ENCODE measurements at places on chromosomes 3 and 15.

GRCh38 chr15:45618813-45619212 is 16.0 kb upstream of the SQOR start:
- DNase-seq: peak; percentile 25

- DNase-seq: no peak
These were observed 103.6 kb downstream of the DAPK2 start for GRCh38 chr15:63942486-63943365.

DNA sequence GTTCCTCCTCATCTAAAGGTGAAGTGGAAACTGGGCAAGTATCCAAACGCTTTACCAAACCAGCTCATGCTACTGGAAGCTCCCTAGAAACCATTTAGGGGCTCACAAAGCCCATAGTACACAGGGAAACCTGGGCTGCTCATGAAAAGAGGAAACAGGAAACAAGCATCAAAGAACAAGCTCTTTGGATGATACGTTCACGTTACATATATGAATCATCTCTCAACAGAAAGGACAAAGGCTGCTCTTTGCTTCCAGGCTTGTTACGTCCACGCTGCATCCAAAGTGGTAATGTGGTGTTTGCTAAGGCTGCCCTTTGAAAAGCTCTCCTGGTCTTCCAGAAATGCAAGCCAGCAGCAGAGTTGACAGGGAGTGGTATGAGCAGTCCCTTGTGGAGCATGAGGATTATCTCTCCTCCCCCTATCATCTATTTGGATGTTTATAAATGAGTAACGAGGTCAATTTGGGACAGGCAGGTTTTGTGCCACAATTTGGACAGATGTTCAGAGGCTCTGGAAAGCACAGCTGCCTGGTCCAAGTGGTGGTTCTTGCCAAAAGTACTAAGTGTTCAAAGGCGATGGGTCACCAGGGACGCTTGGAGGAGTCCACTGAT is 98.0 kb upstream of the RORA start:
- DNase-seq: no peak

GRCh38 chr3:149401212-149401925 is 23.9 kb upstream of the TM4SF1 start:
- DNase-seq: no peak

- no peak for DNase-seq
These were observed 4.2 kb upstream of the NPHP3 start for GRCh38 chr3:132726341-132726823.

- no peak for DNase-seq
These were observed 19.3 kb downstream of the IGF1R start for GRCh38 chr15:98667521-98668179.

GRCh38 chr15:100544338-100544841 is 15.6 kb upstream of the CERS3 start:
- DNase-seq: no peak

GRCh38 chr15:63945007-63945788 is 101.1 kb downstream of the DAPK2 start:
- peak; percentile 82 for DNase-seq

- peak; percentile 81 for DNase-seq
These were observed 15.4 kb upstream of the CSPG4 start for GRCh38 chr15:75727851-75728715.

GRCh38 chr15:98791046-98791701 is 142.8 kb downstream of the IGF1R start:
- DNase-seq: no peak

DNA sequence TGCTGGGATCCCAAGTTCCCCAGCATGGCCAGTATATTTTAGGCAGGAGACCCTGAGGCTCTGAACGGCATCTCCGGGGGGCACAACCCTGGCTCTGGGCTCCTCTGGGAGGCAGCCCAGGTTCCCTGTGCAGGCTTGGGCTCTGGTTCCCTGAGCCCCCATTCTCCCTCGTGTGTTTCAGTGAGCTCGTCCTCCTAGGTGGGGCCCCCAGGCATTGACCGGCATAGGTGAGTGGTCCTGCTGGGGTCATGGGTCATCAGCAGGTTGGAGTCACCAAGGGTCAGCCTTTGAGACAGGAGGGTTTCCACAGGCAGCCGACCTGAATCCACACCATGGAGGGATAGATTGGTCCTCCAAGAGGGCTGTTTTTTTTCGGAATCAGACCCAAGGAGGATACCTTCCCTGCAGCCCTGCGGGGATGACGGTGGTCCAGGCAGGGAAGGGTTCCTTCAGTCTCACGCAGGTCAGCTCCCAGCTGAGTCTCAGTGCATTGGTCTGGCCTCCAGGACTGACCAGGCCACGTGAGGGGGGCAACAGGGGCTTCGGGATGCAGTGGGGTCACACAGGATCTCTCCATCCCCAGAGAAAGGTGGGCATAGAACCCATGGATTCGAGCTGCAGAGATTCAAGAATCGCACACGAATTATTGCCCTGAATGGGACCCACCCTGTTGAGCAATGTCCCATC is 226.0 kb downstream of the SNRPN start:
- DNase-seq: no peak

GRCh38 chr3:134362670-134363380 is 11.4 kb downstream of the AMOTL2 start:
- DNase-seq: no peak

DNA sequence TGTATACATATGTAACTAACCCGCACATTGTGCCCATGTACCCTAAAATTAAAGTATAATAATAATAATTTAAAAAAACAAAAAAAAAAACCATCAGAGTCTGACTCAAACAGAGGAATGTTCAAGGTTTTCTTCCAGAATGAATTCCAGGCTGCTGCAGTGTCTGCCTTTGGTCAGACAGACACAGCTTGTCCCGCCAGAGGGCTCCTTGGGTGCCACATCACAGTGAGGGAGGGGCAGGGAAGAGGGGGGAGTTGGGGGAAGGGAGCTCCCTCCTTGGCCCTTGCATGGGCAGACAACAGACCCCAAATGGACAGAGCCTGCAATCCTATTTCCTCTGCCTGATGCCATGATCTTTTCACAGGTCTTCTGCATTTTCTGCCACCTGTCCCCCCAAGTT is 36.5 kb downstream of the ITGB5 start:
- no peak for DNase-seq

- DNase-seq: no peak
These were observed 468.9 kb upstream of the UBE2E2 start for GRCh38 chr3:22734207-22734606.

- no peak for DNase-seq
These were observed 177.1 kb upstream of the GALNT15 start for GRCh38 chr3:15997274-15997943.

DNA sequence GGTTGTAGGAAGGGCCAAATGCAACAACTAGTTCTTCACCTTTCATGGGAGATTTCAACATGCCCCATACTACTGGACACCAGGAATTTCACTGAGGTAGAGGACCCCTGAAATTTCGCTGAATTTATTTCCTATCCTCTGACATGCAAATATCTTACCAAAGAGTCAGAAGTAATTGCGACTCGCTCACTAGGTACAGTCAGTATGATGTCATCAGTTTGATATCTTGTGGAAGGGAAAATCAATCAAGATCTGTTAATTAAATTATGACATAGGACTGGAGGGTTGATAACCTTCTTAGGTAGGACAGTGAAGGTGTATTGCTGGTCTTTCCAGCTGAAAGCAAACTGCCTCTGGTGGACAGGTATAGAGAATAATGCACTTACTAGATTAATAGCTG is 74.9 kb upstream of the TNIK start:
- no peak for DNase-seq

DNA sequence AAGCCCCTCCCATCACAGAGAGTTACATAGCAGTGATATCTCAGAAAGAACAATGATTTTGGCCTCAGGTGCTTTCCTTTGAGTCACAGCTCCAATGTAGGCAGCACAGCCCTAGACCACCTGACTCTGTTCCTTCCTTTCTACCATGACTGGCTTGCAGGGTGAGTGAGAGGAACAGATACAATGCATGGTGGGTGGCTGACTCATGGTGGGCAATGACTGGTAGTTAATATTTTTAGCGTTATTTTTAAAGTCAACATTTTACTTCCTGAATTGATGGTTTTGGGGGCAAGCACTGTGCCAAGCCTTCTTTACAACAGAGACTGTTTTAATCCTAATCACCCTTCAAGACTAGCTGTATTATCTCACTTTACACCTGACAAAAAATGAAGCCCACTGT is 32.8 kb upstream of the ST3GAL6 start:
- DNase-seq: no peak

DNA sequence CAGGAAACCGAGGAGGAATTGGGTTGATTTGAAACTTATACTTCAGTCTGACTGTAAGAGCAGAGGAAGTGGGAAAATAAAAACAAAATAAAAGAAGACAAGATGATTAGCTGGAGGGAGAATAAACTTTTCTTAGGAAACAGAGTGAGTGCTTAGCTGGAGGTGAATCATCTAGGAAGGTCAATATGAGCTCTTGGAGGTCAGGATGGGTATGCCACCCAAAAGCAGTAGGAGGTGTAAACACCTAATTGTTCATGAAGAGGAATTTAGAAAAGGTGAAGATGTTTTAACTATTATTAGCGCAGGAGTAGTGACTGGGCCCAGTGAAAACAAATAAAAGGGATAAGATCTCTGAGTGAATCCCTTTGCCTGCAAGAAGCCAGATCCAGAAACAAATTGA is 39.9 kb upstream of the ARL14 start:
- DNase-seq: no peak

DNA sequence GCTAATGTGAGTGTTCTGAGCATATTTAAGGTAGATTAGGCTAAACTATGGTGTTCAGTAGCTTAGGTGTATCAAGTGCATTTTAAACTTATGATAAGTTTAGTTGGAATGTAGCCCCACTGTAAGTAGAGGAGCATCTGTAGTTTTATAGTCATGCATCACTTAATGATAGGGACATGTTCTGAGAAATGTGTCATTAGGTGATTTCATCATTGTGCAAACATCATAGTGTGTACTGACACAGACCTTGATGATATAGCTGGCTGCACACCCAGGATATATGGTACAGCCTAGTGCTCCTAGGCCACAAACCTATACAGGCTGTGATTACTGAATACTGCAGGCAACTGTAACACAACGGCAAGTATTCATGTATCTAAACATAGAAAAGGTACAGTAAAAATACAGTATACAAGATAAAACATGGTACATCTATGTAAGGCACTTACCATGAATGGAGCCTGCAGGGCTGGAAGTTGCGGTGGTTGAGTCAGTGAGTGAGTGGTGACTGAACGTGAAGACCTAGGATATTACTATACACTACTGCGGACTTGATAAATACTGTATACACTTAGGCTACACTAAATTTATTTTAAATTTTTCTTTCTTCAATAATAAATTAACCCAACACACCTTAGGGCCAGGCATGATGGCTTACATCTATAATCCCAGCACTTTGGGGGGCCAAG is 17.9 kb downstream of the DNAH1 start:
- no peak for DNase-seq

DNA sequence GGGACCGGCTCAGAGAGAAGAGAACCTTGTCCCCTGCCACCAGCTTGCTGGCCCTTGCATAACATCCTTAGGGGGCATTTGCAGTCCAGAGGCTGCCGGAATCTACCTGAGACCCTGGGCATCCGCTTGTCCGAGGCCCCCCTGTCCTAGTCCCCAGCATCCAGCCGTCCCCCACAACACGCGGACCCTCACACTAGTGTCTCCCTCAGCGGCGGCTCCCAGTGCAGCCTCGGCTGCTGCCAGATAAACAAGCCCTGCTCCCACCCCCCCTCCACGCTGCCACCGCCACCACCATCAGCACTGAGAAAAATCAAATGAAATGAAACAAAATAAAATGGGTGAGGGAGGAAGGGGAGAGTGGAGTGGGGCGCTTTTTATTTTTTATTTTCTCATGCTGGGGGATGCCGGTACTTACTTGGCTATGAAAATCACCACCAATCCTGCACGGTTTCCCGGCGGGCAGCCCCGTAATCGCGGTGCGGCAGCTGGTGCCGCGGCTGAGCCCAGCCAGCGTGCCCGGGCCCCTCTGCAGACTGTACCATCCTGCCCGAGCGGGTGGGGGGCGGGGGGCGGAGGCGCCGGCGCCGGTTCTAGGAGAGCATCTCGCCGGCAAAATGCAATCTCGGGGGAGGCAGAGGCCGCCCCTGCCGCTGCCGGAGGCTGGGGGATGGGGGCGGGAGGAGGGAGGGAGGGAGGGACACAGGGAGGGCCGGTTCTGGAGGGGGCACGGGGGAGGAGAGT is at the start of gene ATP2B2:
TSS of gene ATP2B2 (minus strand) at position 537 of the 741 bp plus-strand sequence. CDS start 56,043 bp downstream, outside the sequence.
- DNase-seq: peak; percentile 28

GRCh38 chr15:52326756-52327155 is 31.2 kb upstream of the MYO5C start:
- DNase-seq: no peak

DNA sequence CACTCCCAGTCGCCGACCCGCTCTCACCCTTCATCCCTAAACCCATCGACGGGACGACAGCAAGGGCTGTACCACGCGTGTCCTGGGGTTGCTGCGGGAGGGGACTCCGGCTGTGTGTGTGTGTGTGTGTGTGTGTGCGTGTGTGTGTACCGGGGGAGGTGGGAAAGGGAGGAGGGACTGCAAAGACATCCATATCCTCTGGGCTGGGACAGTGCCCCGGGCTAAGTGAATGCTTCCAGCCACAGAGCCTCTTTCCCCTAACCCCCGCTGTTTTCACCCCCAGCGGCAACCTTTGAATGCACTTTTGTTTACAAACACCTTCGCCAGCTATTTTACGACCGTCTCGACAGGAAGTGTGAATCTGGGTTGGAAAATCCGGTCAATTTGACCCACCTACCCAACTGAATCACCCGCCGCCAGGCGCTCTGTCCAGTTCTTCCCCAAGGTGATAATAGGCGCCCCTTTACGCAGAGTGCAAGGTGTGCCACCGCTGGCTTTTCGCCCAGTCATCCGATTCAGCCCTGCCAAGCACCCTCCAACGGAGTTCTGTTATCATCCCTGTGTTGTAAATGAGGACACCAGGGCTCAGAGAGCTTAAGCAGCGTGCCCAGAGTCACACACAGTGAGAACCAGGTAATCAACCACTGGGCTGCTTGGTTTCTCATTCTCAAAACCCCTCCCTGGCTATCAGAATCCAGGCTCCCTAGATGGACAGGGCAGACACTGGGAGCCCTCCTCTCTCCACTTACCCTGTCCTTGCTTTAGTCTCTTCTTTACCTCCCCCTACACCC is 739 bp upstream of the AMOTL2 start:
- no peak for DNase-seq

GRCh38 chr3:38561746-38562466 is 65.8 kb downstream of the EXOG start:
- peak; percentile 4 for DNase-seq

DNA sequence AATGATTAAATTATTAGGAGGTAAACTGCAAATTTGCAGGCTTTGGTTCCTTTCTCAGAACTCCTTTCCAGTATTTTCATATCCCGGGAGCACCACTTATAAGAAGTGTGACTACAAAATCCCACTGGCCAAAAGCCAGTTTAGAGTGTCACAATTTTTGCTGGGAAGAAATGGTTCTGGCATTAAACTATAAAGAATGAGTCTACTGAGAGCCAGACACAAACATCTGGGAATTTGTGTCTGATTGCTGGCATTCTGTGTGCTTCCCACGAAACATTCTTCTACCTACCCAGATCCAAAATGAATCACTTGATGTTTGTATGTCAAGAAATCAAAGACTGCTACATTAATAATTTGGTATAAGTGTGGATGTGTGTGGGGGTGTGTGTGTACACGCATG is 82.8 kb downstream of the DUT start:
- no peak for DNase-seq

All from activated CD4-positive, alpha-beta memory T cell treated with anti-CD3 and anti-CD28 coated beads for 36 hours (primary cell).